ENCODE measurements at places on chromosomes 12 and 14.

- DNase-seq = no peak
These were observed 33.5 kb upstream of the ADGRD1 start for GRCh38 chr12:130920119-130920703.

- DNase-seq = no peak
These were observed 44.8 kb downstream of the PLXNC1 start for GRCh38 chr12:94193168-94193567.

DNA sequence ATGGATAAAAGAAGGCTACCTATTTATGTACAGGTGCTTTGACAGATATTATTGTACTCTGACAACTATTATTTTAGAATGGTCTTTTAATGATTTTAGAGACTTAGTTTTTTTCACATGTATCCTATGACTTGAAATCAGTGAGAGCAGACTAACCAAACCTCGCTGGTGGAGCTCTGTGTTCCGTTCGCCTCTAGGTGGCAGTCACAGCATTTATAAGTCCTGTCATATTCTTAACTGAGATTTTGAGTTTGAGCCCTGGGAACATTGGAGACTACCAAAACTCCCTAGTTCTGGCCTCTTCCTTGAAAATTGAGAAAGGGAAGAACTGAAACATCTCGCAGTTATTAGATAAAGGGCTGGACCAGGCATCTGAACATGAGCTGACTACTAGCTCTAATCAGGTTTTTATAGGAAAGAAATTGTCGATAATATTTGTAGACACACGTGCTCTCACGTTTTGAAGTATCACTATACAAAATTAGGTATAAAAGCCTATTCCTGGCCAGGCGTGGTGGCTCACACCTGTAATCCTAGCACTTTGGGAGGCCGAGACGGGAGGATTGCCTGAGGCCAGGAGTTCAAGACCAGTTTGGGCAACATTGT lies 48.3 kb downstream of the TTLL5 start:
- peak; percentile 70 for DNase-seq

DNA sequence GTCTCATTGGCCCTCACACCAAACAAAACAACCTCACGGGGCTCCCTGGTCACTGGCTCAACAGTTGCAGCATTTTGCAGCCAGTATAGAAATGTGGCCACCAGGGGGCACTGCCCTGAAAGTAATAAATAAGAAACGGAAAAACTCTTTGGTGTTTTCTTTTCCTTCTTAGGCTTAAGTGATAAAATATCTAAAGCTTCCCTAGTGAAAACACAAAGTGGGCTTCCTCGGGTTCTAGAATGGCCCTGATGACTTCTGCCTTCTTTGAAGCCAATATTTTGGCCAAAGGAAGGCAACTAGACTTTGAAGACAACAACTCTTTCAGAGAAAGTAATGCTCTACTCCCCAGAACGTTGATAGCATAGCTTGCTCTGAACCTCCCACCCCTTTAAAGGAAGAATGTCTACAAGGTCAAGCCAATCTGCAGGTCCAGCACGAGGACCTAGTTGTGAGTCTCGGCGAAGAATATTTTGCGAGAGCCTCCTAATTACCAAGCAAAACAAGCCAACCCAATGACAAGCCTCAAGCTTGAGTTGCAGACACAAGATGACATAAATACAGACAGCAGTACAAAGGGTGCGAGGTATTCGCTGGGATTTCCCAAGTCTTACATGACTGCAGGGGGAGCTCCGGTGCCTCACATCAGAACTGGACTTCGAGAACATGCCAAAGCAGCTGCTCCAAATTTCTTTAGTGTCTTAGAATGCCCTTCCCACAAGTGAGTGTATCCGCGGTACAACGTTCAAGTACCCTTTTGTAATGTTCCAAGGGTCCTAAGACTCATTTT lies 2.6 kb downstream of the ITPK1 start:
- DNase-seq = peak; percentile 81

- no peak for DNase-seq
These were observed 20.5 kb downstream of the TMBIM6 start for GRCh38 chr12:49761677-49762467.

DNA sequence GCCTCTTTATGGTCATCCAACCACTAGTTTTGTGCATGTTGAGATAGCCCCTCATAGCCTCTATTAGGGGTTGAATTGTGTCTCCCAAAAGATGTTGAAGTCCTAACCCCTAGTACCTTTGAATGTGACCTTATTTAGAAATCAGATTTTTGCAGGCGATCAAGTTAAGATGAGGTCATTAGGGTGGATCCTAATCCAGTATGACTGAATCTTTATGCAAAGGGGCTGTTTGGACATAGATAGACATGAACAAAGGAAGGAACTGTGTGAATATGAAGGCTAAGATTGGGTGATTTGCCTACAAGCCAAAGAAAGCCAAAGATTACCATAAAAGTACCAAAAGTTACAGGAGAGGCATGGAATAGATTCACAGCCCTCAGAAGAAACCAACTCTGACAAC lies 209.6 kb downstream of the NUAK1 start:
- no peak for DNase-seq

DNA sequence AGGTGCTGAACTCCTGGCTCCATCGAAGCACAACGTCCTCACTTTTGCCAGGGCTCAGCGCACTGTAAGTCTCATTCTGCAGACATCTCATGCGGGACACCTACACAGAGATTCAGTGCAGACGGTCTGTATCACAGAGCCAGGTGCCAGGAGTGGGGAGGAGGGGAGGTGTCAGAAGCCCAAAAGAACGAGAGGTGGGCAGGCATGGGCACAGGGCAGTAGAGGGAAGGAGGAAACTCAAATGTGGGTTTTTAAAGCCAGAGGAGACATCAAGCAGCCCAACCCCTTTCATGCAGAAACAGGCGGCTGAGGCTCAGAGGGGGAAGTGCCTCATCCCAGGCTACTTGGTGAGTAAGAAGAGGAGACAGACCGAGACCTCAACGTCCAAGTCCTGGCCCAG lies 2.5 kb upstream of the LPAR5 start:
- no peak for DNase-seq

DNA sequence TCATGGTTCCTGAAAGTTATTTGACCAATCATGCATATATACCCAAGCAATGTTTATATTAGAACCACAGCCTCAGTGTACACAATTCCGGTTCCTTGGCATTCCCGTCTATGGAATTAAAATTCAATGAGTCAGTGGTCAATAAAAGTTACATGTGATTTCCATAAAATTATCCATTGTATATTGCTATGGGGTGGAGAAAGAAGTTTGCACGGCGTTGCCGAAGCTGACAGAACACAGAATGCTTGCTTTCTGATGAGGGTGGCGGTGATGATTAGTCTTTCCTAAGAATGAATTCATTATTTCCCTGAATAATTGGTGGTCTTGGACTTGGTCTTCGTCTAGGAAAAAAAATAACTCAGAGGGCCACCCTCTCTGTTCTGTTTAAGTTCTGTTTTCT lies 214.1 kb downstream of the ANO2 start:
- DNase-seq = no peak
